Hematopoietic multipotent progenitor cell treated with erythropoietin and hydrocortisone succinate and interleukin-3 and kit ligand, for 15 days (in vitro differentiated cells): ENCODE measurements at places on chromosomes 16 and 17.

DNA sequence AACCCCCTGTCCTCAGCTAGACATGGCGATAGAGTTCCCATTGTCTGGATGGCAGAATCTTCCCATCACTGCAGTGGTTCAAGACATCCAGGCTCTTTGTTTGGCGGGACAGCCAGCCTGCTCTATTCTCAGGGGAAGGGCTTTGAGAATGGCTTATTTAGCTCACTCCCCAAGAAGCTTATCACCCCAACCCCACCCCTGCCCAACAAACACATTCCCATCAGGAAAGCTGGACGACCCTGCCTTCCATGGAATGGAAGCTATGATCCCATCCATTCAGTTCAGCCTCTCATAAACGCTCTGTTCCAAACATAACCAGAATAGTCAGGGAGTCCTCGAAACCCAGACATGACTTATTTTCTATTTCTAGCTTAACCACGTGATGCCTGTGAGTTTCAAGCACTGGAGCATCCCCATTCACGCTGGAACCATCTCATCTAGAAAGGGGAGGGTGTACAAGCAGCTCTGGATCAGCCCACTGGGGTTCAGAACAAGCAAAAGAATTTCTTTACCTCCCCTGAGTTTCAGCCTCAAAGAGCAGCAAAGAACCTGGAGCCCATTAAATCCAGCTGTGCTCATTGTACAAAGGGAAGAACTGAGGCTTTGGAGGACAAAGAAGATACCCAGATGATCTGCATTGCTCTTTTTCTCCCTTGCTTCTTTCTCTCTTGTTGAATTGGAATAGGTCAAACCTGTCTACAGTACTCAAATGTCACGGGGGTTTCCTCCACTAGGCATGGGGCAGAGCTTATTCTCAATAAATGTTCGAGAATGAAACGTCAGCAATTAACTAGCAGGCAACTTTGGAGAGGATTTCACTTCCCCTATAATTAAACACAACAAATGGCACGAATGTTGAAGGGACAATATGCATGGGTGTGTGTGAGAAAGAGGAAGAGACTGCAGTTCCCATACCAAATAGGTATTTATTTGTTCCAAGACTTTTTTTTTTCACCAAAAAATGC, 93.1 kb downstream of the XYLT1 start:
- no peak for DNase-seq

- DNase-seq = no peak
Observed at GRCh38 chr16:74723256-74723655, 22.6 kb upstream of the MLKL start.

DNA sequence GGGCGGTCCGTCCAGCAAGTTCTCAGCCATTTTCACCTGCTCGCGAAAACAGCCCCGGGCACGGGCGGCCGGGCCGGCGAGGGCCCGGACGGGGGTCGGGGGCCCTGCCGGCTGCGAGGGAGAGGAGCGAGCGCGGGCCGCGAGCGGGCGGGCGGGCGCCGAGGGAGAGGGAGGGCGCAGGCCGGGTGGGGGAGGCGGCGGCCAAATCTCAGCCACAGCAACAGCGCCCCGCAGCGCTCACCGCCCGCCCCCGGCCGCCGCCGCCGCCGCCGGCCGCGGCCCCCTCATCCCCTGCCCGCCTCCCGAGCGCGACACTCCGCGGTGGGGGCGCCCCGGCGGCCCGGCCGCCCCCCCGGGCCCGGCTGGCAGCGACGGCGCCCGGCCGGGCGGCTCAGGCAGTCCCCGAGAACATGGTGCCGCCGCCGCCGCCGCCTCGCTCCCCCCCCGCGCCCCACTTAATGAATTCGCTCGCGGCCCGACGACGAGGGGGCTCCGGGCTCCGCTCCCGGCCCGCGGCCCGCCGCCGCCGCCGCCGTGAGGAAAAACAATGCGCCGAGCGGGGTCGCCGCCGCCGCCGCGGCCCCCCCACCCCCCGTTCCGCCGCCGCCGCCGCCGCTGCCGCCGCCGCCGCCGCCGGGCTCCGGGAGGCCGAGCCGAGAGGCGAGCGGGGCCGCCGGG, 487 bp downstream of the CREBBP start:
- peak; percentile 73 for DNase-seq

GRCh38 chr16:8355675-8356074, 234.6 kb downstream of the TMEM114 start:
- no peak for DNase-seq

GRCh38 chr16:67372664-67373063, 20.6 kb downstream of the TPPP3 start:
- DNase-seq = peak; percentile 12

GRCh38 chr17:77836557-77837041, 121.9 kb upstream of the TNRC6C start:
- DNase-seq = no peak

- no peak for DNase-seq
Observed at GRCh38 chr17:51650202-51650601, 389.9 kb downstream of the UTP18 start.

DNA sequence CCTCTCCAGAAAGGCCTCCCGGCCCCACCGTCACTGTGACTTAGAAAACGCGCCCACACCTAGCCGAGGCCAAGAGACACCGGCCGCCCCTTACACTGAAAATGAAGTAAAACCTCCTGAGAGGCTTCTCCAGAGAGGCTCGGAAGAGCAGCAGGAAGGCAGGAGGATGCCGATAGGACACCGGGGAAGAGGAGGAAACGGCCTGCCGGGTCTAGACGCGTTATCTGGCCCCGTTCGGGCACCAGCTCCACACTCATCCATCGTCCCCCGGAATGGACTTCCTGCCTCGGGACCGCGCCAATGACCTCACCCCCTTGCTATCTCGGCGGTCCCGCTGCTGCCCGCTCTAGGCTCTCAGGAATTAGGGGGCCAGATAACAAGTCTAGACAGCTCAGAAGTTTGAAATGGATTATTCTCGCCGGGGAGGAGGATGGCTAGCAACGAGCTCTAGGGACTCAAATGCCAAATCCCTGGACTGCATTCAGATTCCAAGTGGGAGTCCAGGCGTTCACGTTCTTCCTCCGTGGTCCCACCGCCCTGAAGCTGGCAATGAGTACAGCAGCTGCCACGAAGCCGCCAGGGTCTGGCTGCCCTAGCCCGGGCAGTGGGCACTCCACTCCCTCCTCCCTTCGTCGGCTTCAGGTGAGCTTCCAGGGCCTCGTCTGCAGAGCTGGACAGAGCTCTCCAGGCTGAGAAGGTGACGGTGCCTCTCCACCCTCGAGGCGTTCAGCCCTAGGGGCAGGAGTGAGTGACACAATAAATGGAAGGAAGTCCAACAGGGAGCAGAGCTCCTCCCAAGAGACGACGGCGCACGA, 350.9 kb downstream of the FOXL1 start:
- no peak for DNase-seq

- DNase-seq = no peak
Observed at GRCh38 chr16:12390074-12390605, 413.5 kb downstream of the CPPED1 start.

GRCh38 chr16:15954814-15955151, 5.4 kb downstream of the ABCC1 start:
- no peak for DNase-seq

DNA sequence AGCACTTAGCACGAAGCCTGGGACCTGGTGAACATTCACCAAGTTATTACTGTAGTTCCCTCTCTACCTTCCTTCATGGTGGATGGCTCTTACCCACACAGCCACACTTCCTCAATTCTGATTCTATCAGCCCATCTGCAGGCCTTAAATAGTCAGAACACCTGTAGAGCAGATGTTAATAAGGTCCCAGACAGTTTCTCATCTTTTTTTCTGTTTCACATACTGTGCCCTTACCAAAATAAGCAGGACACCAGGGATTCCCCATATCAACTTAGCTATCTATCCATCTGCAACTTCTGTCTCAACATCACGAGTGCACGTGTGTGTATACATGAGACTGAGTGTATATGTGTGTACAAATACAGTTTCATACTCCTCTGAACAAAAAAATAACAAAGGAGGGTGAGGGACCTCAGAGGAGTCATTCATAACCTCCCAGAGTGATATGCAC, 2.8 kb downstream of the RECQL5 start:
- DNase-seq = no peak

DNA sequence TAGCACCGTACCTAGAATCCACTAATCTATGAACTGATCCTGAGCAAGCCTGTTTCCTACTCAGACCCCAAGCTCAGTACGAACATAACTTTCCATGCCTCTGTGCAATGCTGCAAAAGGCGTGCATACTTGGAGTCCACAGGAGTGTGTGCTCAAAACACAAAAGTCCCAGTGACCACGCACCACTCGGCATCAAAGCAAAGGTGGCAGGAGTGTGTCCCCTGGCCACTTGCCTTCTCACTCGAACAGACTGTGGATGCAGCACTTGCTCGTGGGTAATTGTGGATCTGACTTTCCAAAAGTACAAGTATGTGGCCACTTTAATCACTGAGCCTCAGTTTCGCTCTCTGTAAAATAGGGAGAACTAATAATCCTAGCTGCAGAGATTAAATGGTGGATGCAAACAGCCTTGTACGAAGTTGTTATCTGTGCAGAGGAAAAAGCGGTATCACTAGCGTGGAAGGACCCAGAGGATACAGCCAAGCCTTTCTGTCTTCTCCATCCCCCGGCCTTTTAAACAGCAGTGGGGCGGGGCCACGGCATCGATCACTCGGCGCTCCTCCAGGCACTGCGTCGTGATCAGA, 311 bp upstream of the KDM8 start:
- DNase-seq = no peak

DNA sequence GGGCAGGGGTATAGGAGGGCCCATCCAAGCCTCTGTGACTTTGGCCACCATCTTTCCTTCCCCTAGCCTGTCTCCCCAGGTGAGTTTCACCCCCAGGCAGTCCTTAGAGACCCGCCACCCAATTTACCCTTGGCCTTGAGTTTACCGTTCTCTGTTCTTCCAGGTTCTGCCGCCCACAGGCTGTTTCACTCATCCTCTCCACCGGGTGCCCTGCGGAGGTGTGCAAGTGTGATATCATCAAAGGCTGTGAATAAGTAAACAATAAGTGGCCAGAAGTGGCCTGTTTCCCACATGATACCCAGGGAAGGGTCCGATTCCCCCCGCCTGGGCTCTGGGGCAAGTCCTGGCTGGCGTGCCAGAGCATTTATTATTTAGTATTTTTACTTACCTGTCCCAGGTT, 15.1 kb upstream of the TLCD3B start:
- no peak for DNase-seq

DNA sequence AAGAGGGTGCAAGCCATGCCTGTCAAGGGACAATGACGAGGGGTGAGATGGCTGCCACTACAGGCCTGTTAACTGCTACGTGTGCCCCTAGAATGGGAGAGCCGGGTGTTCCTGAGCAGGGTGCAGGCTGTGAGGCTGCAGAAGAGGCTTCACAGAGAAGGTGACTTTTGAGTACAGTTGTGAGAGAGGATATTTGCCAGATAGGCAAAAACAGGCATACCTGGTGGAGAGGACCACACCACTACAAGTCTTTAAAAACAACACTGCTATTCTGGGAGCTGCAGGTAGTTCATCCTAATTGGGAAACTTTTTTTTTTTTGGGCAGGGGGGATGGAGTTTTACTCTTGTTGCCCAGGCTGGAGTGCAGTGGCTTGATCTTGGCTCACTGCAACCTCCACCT, 50.7 kb upstream of the ICAM2 start:
- no peak for DNase-seq

- no peak for DNase-seq
Observed at GRCh38 chr16:11557801-11558200, 28.9 kb downstream of the LITAF start.

- DNase-seq = no peak
Observed at GRCh38 chr17:18203308-18203707, 19.7 kb downstream of the ALKBH5 start.

- no peak for DNase-seq
Observed at GRCh38 chr16:87724490-87725291, 41.1 kb downstream of the KLHDC4 start.

GRCh38 chr17:29086628-29087332, 43.8 kb downstream of the PIPOX start:
- DNase-seq = no peak

GRCh38 chr16:75580-76501, 2.2 kb upstream of the MPG start:
- DNase-seq = no peak

GRCh38 chr17:83106056-83106588, 26.7 kb downstream of the METRNL start:
- DNase-seq = no peak

GRCh38 chr16:17371299-17371698, 99.5 kb downstream of the XYLT1 start:
- DNase-seq = no peak

DNA sequence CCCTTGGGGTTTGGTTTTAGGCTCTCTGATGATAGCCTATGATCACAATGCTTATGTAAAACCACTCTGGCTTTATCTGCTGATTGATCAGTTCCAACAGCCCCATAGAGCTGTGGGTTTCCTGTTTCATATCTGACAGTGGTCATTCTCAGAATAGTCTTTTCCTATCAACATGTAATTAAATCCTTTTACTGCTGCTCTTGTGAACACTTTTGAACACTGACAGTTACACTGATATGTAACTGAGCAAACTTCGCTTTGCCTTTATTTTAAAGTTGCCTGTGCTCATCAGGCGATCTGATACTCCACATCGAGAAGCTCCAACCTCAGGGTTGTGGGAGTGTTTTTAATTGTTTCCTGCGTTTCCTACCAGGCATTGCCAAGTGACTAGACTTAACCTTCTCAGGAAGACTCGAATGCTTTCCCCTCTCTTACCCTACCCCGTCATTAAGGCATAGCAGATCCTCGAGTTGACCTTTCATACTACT, 17.3 kb upstream of the CLEC18B start:
- DNase-seq = no peak

DNA sequence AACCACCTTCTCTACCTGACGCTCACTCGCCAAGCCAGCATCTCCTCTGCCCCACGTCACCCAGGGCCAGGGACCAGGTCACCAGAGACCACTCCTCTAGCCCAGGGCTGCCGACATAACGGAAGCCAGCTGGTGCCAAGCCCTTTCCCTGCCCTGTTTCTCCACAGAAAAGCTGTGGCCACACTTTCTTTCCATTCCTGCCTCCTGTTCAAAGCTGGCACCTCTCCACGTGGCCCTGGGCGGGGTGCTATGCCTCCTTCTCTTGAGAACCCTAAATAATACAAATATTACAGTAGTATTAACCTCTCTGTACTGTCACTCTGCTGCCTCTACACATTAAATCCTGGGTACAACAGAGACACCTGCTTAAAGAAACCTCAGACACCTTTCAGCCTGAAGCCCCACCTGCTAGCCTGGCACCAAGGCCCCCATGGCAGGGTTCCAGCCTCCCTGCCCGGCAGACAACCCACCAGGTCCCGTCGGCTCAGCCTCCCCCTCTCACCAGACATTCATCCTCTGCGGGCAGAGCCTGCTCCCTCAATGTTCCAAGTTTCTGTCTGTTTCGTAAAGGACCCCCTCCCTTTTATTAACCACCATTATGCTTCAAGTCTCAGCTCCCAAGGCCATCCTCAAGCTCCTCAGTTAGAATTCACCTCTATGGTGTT, 62.3 kb downstream of the TIMM22 start:
- no peak for DNase-seq

GRCh38 chr16:71625113-71625850, 702 bp upstream of the MARVELD3 start:
- DNase-seq = no peak

GRCh38 chr17:82871776-82872561, 32.1 kb upstream of the ZNF750 start:
- no peak for DNase-seq

- no peak for DNase-seq
Observed at GRCh38 chr17:61285526-61286320, 113.9 kb upstream of the TBX2 start.
